ENCODE measurements at places on chromosomes 5 and 9.

DNA sequence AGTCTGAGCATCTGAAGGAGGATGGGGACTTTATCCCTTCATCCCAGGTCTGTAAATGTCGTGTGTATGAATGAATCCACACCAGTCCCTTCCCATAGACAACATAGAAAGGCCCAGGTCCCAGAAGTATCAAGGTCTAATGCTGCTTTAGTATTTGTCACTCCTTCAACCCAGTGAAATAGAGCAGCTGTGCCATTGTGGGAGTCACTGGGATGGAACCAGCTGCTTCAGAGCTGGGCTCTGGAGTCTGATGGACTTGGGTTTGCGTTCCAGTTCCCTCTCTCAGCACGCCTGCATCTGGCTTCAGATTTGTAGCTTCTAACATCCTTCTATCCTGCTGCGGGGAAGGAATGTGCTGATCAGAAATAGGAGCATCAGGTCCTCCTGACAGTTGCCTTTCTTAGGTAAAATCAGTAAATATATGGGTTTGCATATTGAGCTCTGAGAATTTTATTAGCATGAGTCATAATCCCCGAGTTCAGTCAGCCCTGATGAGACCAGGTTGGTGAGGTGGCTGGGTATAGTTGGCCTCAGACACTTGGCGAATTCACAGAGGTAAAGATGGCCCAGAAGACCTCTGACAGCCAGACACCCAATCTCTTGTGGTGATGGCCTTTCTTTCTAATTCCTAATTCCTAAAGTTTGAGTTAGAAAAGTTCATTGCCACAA lies 10.1 kb downstream of the ACO1 start:
- no peak for DNase-seq

DNA sequence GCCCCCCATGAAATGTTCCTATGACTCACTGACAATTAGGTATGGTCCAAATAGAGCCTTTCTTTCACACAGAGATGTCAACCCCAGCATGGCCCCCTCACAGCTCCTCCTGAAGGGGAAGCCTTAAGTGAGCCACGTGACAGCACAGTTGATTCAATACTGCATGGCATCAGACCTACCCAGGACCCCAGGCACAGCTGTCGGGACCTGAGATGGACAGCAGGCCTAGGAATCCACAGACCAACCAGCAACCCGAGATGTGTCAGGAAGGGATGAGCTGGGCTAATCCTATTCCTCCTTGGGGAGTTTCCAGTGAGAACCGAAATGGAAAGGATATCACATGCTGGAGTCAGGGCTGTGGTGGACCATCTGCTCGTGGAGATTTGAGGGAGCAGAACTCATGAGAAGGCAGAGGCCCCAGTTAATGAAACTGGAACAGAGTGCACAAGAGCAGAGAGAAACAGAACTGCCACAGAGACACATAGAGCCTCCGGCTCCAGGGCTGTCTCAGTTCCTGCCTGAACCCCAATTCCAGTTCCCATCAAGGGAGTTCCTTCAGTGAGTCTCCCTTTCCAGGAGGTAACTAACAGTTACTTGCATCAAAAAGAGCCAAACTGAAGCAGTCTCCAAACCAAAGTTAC lies 42.1 kb upstream of the SMIM23 start:
- no peak for DNase-seq

- DNase-seq = no peak
These were observed 1.1 kb downstream of the JADE2 start for GRCh38 chr5:134526483-134527155.

DNA sequence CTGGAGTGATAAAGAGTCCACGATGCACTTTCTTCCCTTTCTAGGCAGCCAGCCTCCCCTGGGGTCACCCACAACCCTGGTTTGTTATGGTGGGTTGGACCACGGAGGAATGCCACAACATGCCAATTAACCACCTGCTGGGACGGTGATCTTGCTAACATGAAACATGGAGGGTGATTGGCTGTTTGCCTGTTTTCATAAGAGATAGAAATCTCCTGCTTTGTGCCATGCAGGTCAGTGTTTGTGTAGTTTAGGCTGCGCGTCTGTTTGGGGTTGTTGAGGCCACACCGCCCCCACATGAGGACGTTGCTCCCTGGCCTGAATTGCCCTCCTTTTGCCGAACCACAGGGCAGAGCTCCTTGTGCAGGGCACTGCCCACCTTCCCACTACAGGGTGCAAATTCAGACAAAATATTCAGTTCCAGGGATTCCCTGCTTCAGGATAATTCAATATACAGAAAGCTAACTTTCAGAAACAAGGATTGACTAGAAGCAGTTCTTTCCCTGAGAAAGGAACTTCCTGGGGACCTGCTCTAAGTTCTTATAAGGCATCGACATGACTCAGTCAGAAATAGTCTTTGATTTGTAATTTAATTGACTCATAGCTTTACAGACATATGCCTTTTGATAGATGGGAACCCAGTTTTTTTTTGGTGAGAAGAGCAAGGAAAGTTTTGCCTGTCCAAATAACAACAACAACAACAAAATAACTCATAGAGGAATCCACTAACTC lies 427.6 kb downstream of the GADD45G start:
- DNase-seq = no peak

- no peak for DNase-seq
These were observed 19.6 kb upstream of the ARL15 start for GRCh38 chr5:54329731-54330709.

DNA sequence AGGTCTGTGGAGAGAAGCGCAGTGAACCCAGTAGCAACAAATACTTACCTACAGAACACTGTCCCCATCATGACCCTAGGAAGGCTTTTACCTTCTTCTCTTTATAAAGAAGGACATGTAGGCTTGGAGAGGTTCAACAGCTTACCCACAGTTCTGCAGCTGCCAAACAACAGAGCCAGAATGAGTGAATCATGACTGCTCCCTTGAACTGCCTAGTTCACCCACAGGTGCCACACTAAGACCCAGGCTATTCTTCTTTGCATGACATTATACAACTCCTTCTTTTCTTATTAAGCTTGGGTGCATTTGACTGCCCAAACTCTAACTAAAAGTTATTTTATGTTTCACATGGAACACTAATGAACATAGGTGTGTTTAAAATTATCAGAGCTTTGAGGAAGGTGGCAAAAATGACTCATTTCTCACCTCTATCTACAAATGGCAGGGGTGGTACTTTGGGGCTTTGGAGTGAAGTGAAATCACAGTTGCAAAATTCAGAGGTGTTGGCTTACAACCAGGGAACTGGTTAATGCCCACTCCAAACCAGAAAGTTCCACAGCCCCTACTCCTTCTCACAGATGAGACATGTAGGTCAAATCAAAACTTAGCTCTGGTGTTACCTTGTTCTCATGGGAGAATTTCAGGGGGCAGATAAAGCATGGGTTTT lies 201.6 kb downstream of the SEMA6A start:
- no peak for DNase-seq

- DNase-seq = no peak
These were observed 302.4 kb upstream of the PANK3 start for GRCh38 chr5:168881427-168882149.

GRCh38 chr5:62007457-62007856 lies 298.5 kb upstream of the KIF2A start:
- DNase-seq = no peak

DNA sequence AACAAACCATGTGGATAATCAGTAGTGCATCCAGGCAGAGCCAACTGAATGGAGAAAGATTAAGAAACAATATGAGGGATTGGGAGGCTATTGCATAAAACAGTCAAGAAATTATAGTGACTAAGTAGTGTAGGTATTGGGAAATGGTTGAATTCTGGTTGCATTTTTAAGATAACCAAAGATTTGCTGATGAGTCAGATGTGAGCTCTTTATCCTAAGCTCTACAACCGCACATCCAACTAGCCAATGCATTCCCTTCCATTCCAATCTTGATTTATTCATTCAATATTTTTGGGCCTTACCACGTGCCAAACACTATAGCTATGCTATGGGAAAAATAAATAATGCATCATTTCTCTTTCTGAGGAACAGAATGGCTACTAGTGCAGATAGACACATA lies 524.5 kb upstream of the RGMB start:
- DNase-seq = no peak

DNA sequence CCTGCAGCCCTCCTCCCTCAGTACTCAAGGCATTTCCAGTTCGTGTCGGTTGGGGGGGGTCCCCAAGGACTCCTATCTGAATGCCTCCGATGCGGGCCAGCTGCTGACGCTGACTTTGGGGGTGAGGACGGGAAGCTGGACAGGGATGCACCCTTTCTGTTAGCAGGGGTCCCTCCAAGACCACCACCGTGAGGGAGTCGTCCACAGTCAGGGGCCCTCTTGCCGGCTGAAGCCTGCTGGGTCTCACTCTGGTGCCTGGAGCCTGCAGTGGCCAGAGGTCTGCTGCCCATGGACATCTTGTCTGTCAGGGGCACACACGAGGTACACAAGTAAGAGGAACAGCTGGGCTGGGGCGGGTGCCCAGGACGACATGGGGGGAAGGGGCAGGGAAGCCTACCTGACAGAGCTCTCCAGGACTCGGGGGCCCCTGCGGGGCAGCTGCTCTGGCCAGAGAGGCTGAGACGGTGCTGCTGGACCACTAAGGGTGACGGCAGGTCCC lies 9.1 kb upstream of the ZDHHC11 start:
- no peak for DNase-seq

GRCh38 chr9:97528529-97529230 lies 27.2 kb downstream of the TMOD1 start:
- DNase-seq = peak; percentile 40

DNA sequence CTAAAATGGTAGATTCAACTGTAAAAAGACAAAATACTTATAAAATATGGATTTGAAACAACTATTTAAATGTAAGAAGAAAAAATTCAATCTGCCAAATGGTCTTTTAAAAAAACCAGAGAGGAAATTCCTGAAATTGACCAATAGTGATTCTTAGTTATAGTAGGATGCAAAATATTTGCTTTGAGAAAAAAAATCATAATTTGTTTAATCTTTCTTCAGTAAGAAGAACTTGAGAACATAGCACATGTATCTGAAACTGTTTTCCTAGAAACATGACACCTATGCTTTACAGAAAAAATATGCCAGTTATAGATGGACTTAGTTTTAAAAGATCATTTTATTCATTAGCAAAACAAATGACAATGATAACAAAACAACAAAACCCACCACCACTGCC lies 186.9 kb upstream of the CD180 start:
- DNase-seq = no peak

GRCh38 chr9:111040494-111040893 lies 2.2 kb upstream of the LPAR1 start:
- no peak for DNase-seq

- DNase-seq = no peak
These were observed 10.2 kb downstream of the UBE2QL1 start for GRCh38 chr5:6458833-6459232.

DNA sequence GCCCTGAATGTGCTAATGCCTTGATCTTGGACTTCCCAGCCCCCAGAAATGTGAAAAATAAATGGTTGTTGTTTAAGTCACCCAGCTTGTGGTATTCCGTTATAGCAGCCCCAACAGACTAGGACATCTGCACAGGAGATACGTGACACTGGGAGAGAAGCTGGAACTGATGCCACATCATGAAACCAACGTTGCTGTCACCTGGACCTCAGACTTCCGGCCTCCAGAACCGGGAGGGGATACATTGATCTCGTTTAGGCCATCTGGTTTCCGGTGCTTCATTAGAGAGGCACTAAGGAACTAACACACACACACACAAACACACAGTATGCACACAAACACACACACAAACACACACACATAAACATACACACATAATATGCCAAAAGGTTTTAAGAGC lies 75.0 kb upstream of the ICE1 start:
- DNase-seq = no peak

- no peak for DNase-seq
These were observed 3.3 kb downstream of the SLC36A2 start for GRCh38 chr5:151344088-151344487.

- no peak for DNase-seq
These were observed 173.0 kb upstream of the MAP1B start for GRCh38 chr5:71934322-71934721.

DNA sequence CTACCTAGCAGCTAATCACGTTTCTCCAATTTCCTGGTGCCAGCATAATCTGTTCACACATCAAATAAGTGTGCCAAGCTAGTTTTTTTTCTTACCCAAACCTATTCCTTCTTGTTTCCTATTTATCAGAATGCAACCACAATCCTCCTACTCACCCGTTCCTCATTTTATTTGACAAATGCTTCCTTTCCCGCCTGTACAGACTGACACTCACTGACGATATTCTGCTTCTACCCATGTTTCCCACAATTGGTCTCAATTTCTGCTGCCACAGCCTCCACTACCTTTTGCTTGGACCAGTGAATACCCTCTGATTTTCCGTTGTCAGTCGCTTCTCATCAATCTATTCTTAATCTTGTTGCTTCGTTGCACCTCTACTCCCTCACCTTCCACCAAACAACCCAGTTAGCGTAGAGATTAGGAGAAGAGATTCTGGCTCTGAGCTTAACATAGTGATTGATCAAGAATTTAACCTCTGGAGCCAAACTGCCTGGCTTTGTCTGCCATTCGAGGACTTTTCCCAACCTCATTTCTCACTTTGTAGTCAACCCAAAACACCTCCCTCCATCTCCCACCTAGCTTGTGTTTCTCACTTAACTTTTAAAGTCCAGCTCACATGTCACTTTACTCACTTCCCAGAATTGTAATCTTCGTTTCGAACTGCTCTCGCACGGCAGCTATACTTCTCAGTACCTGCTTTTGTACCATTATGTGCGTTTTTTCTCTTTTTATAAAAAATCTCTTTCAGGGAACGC lies 729 bp upstream of the TMEM38B start:
- DNase-seq = no peak

GRCh38 chr5:126341906-126342630 lies 81.1 kb upstream of the GRAMD2B start:
- no peak for DNase-seq

DNA sequence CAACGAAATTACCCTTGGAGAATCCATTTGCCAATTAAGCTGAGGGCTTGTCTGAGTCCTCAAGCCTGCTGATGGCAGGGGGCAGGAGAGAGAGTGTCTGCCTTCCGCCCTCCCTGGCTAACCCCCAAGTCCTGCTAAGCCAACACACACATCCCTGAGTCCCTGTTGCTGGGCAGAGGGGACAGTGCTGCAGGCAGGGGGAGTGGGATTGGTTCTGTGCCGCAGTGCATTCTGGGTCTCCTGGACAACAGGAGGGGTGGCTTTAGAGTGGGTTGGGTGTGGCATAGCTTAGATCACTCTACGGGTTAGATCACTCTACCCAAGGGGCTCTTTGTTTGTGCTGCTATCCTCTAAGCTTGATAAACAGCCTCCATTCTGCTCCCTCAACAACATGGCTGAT lies 427.7 kb downstream of the CDK5RAP2 start:
- peak; percentile 57 for DNase-seq

DNA sequence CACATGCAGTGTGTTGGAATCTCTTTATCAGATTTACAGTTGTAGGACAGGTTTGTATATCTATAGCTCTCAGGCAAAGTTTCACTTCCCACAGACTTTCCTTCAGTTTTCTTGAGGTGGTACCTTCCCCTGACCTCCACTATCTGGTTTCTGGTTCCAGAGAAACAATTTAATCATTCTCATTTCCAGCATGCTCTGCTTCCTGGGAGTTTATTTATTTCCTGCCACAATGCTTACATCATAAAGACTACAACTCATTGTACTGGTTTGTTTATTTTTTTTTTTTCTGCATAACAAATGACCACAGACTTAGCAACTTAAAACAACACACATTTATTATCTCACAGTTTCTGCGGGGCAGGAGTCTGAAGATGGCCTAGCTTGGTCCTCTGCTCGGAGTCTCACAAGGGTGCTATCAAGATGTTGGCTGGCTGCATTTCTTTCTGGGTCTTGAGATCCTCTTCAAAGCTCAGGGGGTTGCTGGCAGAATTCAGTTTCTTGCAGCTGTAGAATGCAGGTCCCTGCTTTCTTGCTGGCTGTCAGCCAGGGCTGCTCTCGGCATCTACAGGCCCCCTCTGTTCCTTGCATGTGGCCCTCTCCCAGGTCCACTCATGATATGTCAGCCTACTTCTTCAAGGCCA lies 247.7 kb downstream of the ENC1 start:
- no peak for DNase-seq
